ENCODE measurements at places on chromosomes 16 and 17. TPM values are rescaled to one million over a fixed set of nuclear protein-coding genes. Genes with fewer than 3 reads are reported as not detected.

Gene DHX58
- total RNA-seq = 2.3 TPM

Gene SLC6A2
- total RNA-seq = not detected

Gene CDH8
- 1.4 TPM for total RNA-seq

Gene C17orf78
- not detected for total RNA-seq

Gene DBNDD1
- total RNA-seq = 12.9 TPM

Gene GFAP
- 1.4 TPM for total RNA-seq

Gene HOXB8
- total RNA-seq = 14.9 TPM

Gene HCRT
- not detected for total RNA-seq

Gene GPRC5B
- total RNA-seq = 2.3 TPM

Data from K562 (cell line).